ENCODE measurements at places on chromosomes 13 and 19. TPM values are rescaled to one million over a fixed set of nuclear protein-coding genes. Genes with fewer than 3 reads are reported as not detected.

- no peaks in the 10 kb centered on the region for H3K36me3 ChIP-seq
- H3K27me3 ChIP-seq: peaks cover 4% of the 10 kb centered on the region
- DNase-seq: no peak
- H3K4me3 ChIP-seq: no peak overlapping the region
Observed at GRCh38 chr19:15238639-15239155, 6.4 kb upstream of the EPHX3 start.

DNA sequence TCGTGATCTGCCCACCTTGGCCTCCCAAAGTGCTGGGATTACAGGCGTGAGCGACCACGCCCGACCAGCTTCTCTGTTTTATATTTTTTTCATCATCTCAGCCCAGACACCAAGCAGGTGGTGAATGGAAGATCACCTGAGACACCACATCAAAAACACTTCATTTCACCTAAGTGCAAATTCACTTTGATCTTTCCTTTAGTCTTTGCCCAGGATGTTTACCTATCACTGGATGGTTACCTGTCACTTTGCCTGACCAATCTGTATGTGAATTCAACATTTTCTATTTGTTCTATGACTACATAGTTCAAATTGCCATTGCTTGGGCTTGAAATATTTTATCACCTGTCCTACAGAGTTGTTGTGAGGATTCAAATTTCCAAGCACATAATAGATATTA lies 65.7 kb downstream of the PAN3 start:
- no peak overlapping the region for H3K4me3 ChIP-seq
- H3K27me3 ChIP-seq: no peaks in the 10 kb centered on the region
- peaks cover 46% of the 10 kb centered on the region for H3K4me1 ChIP-seq

Gene SCGB2B2
- polyA plus RNA-seq: not detected

DNA sequence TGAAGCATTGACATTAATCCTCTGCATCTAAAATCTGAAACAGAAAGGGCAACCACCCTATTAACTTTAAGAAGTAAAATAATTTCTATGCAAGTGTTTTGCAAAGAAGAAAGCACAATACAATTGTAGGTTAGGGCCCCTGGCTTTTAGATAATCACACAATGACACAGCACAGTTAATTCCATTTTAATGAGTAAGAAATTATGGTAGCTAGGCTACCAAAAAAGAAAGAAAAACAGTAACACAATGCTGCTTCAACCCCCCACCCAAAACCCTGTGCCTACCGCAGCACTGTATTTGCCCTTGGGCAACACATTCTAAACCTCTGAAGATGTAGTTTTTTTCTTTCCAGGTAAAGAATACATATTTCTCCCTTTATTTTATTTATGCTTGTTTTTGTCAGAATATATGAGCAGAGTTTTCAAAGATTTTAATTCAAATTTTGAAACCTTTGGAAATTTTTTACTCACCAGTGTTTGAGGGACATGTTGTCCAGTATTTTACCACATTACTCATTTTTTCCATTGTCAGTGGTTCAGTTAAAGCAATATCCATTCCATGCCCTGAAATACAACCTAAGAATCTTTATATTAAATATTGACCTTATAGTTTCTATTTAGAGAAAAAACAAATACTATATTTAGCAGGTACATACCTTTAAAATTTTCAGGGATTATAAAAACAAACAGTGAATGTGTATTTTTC lies 21.1 kb downstream of the SOHLH2 start:
- no peak for DNase-seq
- no peak overlapping the region for H3K4me3 ChIP-seq
- no peaks in the 10 kb centered on the region for H3K4me1 ChIP-seq
- no peaks in the 10 kb centered on the region for H3K36me3 ChIP-seq
- no peaks in the 10 kb centered on the region for H3K27me3 ChIP-seq
- no peak overlapping the region for H3K27ac ChIP-seq

DNA sequence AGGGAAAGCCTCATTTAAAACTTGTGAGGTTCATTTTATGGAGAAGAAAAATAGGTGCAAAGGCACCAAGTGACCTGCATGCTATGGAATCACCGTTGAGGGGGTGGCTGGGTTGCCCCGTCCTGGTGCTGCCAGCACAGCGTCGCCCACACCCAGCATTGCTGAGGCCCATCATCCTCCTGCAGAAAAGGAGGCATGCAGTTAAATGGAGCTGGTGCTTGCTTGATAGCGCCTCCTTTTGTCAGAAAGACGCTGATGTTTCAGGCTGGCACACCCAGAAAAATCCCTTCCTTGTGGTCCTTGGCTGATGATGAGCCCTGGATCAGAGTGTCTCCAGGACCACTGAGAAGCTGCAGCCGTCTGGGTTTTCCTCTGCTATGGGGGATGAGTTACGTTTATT lies 36.9 kb downstream of the DHRS12 start:
- H3K4me1 ChIP-seq: peaks cover 26% of the 10 kb centered on the region
- H3K27ac ChIP-seq: no peak overlapping the region
- no peak overlapping the region for H3K4me3 ChIP-seq
- no peaks in the 10 kb centered on the region for H3K36me3 ChIP-seq
- DNase-seq: no peak
